SK-MEL-5 (cell line): ENCODE measurements at places on chromosomes 13 and 19.
A peak's percentile ranks its signal among the peaks of the same experiment; 100 is the strongest.

GRCh38 chr13:44605275-44605674, 29.1 kb upstream of the TSC22D1 start:
- DNase-seq: no peak

DNA sequence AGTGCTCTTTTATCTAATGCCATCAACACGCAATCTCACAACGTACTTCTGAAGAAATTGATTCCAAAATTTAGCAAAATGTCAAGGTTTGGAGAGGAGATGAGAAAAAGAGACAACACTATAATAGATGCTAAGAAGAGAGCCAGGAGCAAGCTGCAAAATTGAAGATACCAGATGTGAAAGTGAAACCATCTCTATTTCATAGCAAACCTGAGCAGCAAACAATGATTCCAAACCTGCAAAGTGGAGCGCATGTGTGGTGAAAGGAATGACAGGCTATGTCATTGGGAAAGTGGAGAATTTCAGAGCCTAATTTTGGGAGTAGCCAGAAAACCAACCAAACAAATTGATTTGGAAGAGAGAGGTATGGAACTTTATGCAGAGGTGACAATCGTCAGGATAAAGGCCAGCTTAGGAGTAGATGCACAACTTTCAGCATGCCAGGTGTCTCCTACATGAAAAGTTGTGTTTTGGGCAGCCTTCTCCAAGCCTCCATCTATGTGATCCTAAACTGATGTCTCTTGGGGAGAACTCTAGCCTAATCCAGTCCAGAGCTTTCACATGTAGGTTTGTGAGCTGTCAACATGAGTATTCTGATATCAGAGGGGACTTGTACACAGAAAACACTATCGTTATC, 158.4 kb upstream of the FNDC3A start:
- DNase-seq: no peak

DNA sequence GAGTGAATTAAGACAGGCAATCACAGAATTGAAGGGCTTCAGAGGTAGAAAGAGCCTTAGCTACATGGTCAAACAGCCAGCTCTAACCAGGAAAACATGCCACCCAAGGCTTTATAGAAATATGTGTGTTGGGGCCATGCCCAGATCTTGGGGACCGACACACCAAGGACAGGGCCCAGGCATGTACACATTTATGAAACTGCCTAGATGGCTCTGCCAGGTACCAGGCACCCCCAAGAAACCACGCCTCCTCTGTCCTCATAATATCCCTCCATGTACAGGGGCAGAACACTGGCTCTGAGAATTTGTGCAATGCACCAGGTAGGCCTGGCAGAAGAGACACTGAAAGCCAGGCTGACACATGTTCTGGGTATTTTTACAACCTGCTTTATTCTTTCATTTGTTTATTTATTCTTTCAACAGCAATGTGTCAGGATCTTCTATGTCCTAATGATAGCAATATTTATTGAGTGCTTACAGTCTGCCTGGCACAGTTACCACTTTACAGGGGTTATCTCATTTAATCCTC, 137.9 kb upstream of the LSM14A start:
- no peak for DNase-seq

DNA sequence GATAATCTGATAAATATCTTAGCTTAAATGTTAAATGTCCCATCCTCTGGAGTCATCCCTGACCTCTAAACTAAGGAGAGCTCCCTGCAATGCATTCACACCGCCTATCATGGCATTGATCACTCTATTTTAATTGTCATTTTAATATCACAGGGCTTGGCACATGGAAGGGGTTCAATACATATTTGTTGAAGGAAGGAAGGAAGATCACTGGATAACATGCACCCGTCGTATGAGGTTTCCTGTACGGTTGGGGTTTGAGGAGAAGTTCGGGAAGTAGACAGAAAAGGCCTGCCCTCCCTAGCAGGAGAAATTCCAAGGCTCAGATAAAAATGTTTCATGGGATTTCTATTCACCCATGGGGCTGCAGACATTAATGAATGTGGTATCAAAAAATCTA, 102.0 kb downstream of the MBNL2 start:
- DNase-seq: no peak

DNA sequence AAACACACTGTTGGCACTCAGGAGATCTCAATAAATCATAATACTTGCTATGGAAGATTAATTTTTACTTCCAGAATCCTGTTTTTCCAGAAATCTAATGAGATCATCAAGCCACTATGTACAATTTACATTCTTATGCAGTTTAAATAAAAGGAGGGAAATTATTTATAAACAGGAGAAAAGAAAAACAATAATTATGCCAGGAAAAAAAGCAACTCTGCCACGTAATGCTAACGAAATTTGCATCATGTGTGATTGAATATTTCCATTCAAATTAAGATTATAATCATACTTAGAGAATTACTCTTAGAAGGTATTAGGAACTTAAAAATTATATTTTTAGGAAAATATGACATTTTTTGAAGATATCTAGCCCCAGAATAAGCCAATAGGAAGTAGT, 13.0 kb downstream of the FAM124A start:
- DNase-seq: no peak

DNA sequence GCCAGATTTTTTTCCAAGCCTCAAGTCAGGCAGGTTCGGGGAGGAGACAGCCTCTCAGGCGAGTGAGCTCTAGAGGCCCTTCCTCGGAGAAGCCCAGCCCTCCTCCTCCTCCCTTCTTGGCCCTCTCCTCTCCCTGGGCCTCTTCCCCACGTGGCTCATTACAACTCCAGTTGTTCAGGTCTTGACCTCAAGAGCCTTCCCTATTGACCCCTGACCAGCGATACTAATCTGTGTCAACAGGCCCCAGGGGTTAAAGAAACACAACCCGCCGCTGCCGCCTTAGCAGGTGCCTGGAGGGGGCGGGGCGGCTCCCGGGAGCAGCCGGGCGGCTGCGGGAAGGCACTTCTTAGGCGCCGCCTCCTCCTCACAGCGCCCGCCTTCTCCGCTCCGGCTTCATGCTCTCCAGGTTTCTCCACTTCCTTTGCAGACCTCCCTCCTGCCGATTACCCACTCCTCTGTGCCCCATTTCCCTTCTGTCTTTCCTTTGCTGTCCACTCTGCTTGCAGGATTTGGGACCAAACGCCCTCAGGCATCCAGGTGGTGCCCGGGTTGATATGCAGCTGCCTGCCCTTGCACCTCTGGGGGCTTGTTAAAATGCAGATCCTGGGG, 51.0 kb downstream of the LYL1 start:
- no peak for DNase-seq

GRCh38 chr13:102687520-102687919, 7.3 kb downstream of the METTL21C start:
- no peak for DNase-seq

- peak; percentile 49 for DNase-seq
Observed at GRCh38 chr19:49200238-49200862, 42.8 kb downstream of the TRPM4 start.

DNA sequence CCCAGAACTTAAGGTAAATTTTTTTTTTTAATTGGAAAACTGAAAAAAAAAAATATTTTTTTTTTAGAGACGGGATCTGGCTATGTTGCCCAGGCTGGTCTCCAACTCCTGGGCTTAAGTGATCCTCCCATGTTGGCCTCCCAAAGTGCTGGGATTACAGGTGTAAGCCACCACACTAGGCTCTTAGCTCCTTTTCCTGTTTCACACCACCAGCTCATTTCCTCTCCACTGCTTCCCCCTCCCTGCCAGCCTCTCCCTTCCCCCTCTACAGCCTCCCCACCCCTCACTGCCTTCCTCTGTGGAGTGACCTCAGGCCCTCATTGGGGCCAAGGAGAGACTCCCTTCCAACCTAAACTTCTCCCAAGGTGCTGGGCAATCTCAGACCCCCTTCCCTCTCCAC, 4.2 kb upstream of the GIPR start:
- DNase-seq: no peak

DNA sequence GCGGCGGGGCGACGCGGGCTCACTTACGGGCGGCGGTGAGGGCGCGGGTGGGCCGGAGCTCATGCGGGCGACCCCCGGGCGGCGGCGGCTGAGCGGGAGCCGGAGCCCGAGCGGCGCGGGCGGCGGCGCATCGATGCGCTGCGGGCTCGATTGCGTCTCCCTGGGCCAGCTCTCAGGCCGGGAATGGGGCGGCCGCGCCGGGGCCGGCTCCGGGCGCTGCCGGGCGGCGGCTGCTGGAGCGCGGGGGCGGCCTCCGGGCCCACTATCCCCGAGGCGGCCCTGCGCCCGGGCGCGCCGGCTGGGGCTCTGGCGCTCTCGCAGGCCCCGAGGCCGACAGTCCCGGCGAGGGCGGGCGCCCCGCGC, 1.4 kb upstream of the TSHZ3 start:
- DNase-seq: peak; percentile 33

GRCh38 chr13:60143775-60144174, 20.0 kb downstream of the DIAPH3 start:
- DNase-seq: no peak

GRCh38 chr19:18763674-18764590, 27.2 kb downstream of the COMP start:
- DNase-seq: no peak

DNA sequence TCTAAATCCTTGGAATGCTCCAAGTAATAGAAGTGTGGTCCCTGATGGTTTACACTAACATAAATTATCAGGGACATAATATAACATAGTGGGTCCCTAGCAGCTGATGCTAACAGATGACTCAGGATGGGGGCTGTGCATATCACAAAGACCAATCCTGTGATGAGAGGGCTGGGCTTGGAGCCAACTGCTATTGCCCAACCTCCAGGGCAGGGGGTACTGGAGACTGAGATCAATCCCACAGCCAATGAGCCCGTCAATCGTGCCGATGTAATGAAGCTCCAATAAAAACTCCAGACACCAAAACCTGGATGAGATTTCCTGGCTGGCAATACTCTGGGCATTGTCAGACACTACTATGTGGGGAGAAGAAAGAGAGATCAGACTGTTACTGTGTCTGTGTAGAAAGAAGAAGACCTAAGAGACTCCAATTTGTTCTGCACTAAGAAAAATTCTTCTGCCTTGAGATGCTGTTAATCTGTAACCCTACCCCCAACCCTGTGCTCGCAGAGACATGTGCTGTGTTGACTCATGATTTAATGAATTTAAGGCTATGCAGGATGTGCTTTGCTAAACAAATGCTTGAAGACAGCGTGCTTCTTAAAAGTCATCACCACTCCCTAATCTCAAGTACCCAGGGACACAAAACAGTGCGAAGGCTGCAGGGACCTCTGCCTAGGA, 33.4 kb downstream of the ABCC4 start:
- DNase-seq: peak; percentile 52

GRCh38 chr13:66216728-66217127, 1013.4 kb downstream of the PCDH9 start:
- DNase-seq: no peak

GRCh38 chr19:40163541-40164129, 27.6 kb upstream of the MAP3K10 start:
- DNase-seq: no peak

- peak; percentile 7 for DNase-seq
Observed at GRCh38 chr13:107680115-107680514, 535.2 kb downstream of the LIG4 start.

- DNase-seq: no peak
Observed at GRCh38 chr13:110162866-110163658, 143.9 kb downstream of the COL4A1 start.

DNA sequence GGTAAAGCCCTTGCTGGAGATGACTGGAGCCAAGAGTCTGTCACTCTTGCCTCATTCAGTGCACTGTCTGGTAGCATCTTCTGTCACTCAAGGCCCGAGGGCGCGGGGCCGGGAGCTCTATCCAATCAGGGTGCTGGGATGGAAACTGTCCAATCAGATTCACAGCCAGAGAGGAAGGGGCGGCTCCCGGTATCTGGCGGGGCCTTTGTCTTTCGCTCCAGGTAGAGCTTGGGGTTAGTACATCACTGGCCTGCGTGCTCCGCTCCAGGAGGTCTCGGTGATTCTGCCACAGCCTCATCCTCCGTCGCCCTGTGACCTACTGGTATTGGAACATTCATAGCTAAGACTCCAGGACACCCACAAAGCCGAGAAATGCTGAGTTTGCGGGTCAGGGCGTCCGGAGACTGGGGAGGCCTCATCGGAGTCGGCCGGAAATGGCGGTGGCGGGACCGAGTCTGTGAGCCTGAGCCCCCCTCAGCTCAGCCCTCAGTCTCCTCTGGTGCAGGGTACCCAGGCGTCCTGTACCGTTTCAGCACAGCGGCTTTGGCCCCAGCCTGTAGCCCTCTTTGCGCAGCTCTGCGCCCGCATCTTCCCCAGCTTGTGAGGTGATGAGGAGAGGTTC, 20.6 kb upstream of the ZNF430 start:
- peak; percentile 52 for DNase-seq
